Fibroblast of the aortic adventitia (primary cell): ENCODE measurements at places on chromosomes 1 and 21. TPM values are rescaled to one million over a fixed set of nuclear protein-coding genes. Genes with fewer than 3 reads are reported as not detected.
A peak's percentile ranks its signal among the peaks of the same experiment; 100 is the strongest.

GRCh38 chr1:198915327-198916231, 276.7 kb downstream of the PTPRC start:
- DNase-seq = no peak

GRCh38 chr1:62654744-62655143, 33.4 kb downstream of the DOCK7 start:
- peak; percentile 21 for DNase-seq

- DNase-seq = no peak
These were observed 2.7 kb upstream of the SLC30A10 start for GRCh38 chr1:219931033-219931432.

GRCh38 chr1:29669158-29669871, 433.0 kb downstream of the PTPRU start:
- DNase-seq = no peak

TMEM269 gene
- 0.09 TPM in 1 of 2 replicates, not detected in the other for total RNA-seq

VHLL gene
- not detected in 2 replicates for total RNA-seq

DNA sequence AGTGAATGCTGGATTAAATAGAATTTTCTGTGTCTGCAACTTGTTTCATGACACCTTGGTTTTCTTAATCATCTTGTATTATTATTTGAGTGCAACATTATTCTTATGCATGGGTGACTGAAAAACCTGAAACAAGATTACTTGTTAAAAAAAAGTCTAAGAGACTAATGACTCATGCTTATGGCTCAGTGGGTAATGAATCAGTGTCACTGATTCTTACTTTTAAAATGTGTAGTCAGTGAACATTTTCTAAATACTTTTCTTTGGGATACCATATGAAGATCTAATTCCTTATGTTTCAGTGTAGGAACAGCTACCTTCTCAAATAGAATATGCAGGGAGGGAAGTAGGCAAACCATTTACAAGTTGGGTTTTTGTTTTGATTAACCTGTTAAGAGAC, 65.5 kb downstream of the PRKAA2 start:
- DNase-seq = peak; percentile 85

DNA sequence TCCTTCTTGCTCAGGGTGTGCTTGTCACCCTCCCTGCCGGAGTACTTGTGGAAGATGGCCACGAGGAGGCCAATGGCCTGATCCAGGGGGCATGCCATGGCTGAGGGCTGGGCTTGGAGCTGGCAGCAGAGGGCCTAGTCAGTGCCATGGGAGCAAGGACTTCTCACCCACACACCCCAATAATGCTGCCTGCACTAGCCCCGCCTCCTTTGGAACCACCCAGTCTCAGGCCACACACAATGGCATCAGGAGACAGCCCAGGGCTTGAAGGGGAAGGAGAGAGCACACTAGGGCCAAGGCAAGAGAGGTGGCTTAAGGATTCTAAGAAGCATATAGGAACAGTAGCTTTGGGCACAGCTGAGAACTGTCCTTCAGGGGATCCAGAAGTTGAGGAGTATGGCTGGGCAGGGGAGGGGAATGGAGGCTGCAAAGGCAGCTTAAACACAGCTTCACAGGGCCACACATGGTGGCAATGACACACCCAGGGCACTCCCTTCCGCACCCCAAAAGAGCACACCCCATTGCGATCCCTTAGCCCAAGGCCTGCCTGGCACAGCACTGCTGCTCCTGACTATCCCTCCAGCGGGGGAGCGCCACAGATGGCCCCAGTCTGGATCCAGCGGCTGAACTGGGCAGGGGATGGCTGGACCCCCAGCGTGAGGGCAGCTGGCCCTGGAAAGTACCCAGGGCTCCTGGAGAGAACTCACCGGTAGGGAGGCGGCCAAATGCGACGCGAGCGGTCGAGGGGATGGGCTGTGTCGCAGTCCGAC, at the start of gene S100A6:
Gene S100A6, minus strand, starts transcription at position 750 of the 770 bp plus-strand sequence. Its CDS starts 652 bp downstream, at position 98.
- DNase-seq = peak; percentile 61

GBP4 gene
- 0.09 and 3.7 TPM in 2 replicates for total RNA-seq

DNA sequence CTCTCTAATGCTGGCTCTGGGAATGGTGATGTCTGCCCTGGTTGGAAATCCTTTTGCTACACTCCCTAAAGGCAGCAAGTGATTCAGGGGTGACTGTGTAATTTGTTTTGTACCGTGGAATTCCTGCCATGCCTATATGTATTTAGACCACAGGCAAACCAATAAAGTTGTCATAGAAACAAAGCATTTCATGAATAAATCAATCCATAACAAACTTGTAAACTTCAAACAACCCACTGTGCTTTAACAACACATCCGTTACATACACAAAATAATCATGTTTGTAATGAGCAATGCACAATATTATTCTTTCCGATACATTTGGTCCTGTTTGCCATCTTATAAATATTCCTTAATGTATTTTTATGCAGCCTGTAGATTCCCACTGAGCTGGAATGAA, 330.3 kb upstream of the SNX7 start:
- DNase-seq = peak; percentile 37

DNA sequence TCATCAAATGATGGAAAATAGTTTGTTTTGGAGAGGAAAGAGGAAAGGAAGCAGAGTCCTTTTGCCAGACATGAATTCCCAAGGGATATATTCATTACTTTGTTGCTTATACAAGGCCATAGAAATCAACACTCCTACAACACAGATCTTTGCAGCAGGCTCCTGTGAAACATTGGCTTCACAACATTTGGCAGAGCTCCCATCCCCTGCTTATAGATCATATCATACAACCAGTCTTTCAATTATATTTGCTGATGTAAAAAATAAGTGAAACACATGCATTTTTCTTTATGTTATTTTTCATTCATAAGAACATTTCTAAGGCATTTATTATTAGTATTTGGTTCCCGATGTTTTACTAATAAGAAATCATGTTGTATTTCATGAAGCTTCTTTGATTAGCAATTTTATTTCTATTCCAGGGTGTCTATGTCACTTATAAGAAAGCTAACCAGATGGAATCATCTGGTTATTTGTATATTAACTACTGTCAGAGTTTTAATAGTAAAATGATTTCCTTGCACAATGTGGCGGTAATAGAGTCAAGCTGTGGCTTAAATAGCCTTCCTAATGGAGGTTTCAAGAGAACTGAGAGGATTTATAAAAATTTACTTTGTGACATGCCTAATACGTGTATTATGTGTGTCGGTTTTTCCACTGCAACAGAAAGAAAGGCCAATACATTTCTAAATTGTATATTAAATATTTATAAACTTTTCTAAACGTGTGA, 470.3 kb upstream of the NCAM2 start:
- no peak for DNase-seq

GRCh38 chr1:38201431-38201830, 154.8 kb upstream of the POU3F1 start:
- no peak for DNase-seq

SELENOF gene
- total RNA-seq = 206 and 321 TPM in 2 replicates

GRCh38 chr1:201468844-201469644, at the start of gene PHLDA3:
TSS of gene PHLDA3 (minus strand) at chr1:201469188. CDS start at chr1:201468786, 402 bp downstream.
- peak; percentile 87 for DNase-seq

DNA sequence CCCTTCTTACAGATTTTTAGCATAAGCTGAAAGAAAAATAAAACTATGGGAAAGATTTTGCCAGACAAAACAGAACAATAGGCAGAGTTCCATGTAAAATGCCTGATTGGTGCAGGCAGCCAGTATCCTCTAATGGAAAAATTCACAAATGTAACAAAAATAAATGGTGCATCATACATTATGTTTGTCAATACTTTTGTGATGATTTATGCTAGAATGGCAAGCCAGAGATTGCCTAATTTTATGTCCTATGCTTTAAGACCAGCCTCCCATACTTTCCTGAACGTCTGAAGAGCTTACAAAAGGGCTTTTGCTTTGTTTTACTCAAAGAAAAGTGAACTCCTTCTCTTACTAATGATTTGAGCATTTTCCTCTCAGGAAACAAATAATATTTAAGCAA, 81.5 kb upstream of the KCNJ15 start:
- DNase-seq = peak; percentile 38

DNA sequence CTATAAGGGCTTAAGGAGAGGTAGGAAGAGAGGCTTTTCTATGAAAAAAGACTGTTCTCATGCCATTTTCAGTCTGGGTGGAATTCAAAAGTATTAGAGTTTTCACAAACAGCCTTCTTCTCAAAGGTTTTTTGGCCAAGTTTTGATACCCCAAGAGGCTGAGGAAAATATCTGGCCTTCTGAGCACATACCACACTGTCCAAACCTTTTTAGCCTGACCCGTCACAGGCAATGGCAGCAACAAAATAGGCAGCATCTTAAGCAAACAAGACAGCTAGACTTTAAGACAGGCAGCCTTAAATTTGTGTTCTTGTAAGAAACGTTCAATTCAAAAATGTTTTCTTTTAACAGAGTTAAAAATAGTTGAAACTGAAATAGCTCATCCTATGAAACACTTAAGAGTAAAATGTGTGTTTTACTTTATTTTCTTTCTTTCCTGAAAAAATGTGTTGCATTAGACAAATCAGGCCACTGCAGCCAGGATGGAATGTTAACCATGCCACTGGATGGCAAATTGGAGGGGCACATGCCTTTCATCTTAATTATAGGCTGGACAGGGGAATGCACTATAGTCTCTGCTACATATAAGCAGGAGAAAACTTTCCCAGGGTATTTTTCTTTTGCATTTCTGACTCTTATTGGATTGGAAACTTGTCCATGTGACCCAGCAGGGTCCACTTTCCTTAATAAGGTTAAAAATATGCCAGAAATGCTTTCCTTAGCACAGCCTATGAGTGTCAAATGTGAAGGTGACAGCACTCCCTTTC, 315.0 kb downstream of the TGFB2 start:
- DNase-seq = peak; percentile 35

GRCh38 chr1:247713753-247714152, 2.7 kb downstream of the OR6F1 start:
- DNase-seq = no peak

- peak; percentile 71 for DNase-seq
These were observed 58.9 kb downstream of the TNFSF18 start for GRCh38 chr1:172991674-172992400.

GRCh38 chr1:231736464-231736863, 109.9 kb downstream of the DISC1 start:
- no peak for DNase-seq

DNA sequence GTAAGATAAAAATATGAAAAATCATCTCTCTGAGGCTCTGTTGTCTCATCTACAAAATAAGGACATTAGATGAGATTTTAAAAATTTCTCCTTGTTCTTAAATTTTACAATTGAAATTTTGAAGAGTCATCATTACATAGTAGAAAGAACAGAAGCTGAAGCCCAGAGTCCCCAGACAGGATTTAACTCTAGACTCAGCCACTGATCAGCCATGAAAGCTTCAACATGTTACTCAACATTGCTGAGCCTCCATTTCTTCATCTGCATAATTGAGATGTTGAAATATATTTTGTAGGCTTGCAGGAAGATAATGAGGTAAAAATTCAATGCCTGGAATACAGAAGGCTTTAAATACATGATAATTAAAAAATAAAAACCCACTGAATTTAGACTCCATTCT, 633.3 kb downstream of the LMO4 start:
- peak; percentile 46 for DNase-seq

DNA sequence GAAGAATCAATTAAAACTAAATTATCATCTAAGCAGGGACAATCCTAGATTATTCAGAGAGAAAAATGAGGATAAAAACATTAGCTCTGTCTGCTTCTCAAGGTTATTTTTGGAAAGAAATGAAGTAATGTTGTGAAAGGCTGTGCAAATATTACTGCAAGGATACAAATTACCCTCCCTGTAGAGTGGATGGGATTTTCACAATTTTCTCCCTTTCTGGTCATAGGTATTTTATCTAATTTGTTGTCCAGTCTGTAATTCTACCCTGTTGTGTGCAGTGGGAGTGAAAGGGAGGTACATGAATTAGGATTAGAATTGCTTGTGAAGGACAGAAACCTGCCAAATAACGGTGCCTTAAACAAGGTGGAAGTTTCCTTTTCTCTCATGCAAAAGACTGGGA, 54.7 kb downstream of the MAP3K7CL start:
- DNase-seq = no peak

DNA sequence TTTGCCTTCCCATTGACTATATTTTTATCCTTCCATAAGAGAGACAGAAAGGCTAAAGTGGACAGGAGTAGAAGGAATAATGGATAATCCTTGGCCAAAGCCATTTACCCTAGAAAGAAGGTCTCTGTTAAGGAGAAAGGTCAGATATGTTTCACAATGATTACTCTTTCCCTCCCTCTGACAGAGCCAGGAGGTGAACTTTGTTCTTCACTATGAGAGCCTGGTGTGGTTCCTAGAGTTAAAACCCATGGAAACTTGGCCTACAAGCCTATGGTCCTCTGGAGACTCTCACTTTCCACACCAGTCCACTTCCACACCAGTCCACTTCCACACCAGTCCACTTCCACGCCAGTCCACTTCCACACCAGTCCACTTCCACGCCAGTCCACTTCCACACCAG, 479.9 kb upstream of the ZP4 start:
- no peak for DNase-seq

PITHD1 gene
- 43.8 and 50.0 TPM in 2 replicates for total RNA-seq

RGS13 gene
- total RNA-seq = not detected in 2 replicates

GRCh38 chr21:41627428-41627827, 119.5 kb upstream of the TMPRSS2 start:
- DNase-seq = peak; percentile 75

EPHA10 gene
- total RNA-seq = not detected in 2 replicates

GRCh38 chr1:26434161-26434752, 2.1 kb downstream of the DHDDS start:
- no peak for DNase-seq

GRCh38 chr1:167669209-167670124, 39.4 kb downstream of the RCSD1 start:
- DNase-seq = no peak

- no peak for DNase-seq
These were observed 45.9 kb upstream of the SAMD13 start for GRCh38 chr1:84255582-84255981.

SPATA17 gene
- total RNA-seq = 1.8 and 2.9 TPM in 2 replicates

DNA sequence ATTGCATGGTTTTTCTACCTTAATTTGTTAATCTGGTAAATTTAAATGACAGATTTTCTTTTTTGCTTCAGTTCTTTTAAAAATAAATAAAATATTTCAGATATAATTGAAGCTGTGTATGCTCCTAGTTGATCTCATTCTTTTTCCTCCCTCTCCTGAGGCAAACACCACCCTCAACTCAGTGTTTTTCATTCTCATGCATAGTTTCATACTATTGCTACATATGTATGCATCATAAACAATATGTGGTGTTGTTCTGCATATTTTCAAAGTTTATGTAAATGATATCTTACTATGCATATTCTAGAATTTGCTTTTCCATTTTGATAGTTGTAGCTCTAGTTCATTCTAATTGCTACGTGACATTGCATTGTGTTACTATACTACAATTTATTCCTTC, 257.2 kb upstream of the POU3F1 start:
- no peak for DNase-seq

FAM163A gene
- total RNA-seq = not detected in 2 replicates

LRRIQ3 gene
- total RNA-seq = 1.3 and 1.4 TPM in 2 replicates

POU3F1 gene
- total RNA-seq = not detected in 2 replicates

NR1I3 gene
- total RNA-seq = not detected in 2 replicates
